Activated T-cell treated with anti-CD3 and anti-CD28 coated beads, Interleukin-2, amount 50 U/mL, for 1 hour (primary cell): ENCODE measurements at places on chromosomes 16 and 17.

DNA sequence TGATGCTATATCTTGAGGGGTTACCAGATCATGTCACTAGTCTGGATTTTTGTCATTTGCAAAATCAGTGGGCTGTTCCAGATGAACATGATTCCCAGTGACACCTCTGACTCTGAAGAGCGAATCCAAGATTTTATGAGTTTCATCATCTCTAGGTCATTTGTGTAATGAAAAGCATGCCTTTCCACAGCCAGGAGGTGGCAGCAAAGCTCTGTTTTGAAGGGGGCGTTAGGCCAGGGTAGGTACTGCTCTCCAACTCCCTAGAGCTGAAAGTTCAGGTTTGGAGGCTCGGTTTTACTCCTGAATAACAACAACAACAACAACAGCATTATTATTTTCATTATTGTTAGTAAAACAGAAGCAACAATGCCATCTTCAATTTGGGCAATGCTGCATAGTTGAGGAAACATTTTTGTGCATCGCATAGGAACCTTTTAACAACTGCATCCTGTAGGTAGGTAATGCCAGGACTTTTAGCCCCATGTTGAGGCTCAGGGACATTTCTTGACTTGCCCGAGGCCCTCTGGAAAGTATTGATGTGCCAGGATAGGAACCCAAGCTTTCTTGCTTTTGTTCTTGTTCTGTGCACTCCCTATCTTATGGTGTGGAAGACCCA lies 77.0 kb downstream of the MYH13 start:
- DNase-seq, result no peak

- DNase-seq, result no peak
Observed at GRCh38 chr16:35146723-35147458, 1687.5 kb downstream of the TP53TG3F start.

DNA sequence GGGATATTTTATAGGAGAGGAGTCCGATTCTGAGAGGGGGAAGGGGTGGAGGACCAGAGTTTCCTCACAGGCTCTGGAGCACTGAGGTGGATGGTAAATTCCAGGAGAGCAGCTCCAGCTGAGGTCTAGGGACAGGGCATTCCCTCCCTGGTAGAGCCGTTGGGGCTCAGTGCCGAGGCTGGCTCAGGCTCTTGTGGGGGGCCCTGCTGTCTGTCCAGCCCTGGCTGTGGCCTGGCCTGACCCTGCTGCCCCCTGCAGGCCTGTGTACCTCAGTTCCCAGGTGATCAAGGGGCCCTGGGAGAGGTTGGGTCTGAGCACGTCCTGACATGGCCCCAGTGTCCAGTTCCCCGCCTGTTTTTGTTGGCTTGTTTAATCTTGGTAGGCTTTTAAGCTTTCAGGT lies 16.8 kb downstream of the ZNF750 start:
- DNase-seq, result no peak

- no peak for DNase-seq
Observed at GRCh38 chr17:42886283-42887176, 14.1 kb upstream of the G6PC1 start.

DNA sequence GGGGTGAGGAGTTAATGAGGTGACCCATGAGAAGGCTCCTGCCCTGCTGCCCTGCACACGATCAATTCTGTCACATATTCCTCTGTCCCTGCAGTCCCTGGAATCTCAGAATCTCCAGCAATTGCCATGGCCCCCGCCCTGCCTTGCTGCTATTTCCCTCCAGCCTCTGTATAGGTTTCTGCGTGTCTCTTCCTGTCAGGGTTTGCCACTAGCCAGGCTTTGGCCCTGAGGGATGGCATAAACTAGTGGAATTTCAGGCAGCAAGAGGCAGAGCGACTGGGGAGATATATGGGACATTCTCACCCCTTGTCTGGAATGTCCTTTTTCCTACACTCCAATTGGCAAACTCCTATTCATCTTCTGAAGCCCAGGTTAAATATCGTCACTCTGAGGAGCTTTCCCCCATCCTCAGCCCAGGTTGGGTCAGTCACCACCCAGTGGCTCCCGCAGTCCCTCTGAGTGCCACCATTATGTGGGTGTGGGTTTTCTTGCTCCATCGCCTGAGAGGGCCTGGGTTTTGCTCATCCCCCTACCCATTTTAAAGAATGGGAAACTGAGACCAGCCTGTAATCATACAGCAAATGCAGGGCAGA lies 15.5 kb upstream of the NATD1 start:
- DNase-seq, result no peak

DNA sequence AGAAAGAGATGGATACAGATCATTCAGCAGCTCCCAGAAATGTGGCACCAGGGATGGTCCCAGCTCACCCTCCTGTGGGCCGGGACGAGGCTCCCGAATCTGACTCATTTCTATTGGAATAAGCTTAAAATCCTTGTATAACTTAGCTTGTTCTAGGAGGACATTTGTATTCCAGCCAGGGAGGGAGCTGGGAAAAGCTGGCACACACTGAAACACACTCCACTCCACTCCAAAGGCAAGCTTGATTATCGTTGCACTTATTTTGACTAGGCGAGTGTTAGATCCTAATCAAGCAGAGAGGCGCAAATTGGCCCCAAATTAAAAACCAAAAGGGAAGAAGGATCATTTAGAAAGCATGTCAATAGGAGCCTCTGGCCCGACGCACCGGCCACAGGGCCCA lies 339.5 kb downstream of the HS3ST4 start:
- no peak for DNase-seq

DNA sequence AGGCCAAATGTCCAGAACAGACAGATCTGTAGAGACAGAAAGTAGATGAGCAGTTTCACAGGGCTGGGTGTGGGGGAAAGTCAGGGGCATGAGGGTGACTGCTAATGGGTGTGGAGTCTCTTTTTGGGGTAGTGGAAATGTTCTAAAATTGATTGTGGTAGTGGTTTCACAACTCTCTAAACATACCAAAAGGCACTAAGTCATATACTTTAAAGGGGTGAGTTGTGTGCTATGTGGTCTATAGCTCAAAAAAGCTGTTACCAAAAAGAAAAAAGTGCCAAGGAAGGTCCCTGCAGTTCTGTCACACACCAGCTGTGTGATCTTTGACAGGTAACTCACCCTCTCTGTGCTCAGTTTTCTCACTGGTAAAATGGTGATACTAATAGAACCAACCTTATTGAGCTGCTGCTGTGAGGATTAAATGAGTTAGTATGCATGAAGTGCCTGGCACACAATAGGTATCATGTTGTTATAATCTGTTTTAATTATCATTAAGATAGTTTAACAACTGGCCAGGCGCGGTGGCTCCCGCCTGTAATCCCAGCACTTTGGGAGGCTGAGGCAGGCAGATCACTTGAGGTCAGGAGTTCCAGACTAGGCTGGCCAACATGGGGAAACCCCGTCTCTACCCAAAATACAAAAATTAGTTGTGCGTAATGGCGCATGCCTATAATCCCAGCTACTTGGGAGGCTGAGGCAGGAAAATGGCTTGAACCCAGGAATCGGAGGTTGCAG lies 10.3 kb downstream of the ITGAX start:
- DNase-seq, result no peak

DNA sequence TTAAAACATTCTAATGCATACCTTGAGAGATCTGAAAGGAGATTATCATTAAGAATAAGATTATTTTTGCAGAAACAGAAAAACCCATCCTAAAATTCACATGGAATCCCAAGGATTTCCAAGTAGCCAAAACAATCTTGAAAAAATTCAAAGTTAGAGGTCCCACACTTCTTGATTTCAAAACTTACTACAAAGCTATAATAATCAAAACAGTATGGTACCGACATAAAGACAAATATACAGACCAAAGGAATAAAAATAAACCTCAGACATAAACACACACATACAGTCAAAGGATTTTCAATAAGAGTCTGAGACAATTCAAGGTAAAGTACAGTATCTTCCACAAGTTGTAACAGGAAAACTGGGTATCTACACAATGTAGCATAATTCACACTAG lies 16.2 kb downstream of the C16orf87 start:
- DNase-seq, result no peak

DNA sequence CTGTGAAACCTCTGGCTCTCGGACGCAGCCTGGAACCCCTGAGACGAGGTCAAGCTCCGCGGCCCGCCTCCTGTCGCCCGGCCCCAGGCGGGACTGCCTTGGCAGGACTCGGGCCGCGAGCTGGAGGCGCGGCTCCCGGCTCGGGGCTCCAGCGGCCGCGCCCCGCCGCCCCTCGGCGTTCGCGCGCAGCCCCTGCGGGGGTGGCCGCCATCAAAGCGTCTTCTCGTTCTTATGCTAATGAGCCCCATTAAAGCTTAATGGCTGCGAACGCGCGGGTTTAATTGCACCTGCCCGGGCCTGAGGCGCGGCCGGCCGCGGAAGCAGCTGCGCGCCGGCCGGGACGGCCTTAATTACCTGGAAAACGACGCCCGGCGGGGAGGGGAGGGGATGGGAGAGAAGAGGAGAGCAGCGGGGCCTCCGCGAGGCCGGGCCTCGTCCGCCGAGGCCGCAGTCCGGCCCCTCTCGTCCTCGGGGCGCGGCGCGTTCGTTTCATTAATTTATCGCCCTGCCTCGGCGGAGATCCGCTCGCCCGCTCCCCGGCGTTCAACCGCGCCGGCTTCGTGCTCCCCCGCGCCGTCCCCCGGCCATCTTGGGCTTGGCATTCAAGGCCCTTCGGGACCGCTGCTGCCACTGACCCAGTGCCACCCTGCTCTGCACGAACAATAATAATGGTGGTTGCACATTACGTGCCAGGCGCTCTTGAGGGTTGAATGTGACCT lies 19.2 kb downstream of the RAI1 start:
- no peak for DNase-seq

DNA sequence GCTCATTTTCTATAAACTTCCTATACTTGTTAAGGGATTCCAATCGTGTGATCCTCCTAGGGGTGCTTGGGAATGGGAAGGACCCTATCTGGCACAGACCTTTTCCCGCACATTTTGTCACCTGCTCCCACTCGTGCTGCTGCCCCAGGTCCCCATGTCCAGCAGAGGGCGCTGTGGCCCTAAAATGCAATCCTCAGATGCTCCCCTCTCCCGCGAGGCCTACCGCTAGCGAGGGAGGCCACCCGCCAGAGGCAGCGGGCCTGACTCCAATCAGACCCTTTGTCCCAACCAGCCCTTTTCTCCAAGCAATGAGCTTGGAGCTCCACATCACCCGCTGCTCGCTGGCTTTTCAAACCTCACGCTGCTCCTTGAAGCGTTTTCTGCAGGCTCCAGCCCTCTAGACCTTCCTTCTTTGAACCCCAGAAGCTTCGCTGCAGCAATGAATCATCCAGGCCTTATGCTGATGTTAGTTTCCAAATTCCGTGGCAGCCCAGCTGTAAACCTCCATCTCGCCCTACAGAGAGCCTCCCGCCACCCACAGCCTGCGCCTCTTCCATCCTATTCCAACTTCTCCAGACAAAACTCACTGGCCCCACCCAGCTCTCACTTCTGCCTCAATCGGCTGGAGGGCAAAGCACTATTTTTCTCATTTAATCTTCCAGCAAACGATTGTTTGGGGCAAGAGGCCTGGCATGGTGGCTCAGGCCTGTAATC lies 23.6 kb upstream of the FZD2 start:
- DNase-seq, result peak; percentile 84

DNA sequence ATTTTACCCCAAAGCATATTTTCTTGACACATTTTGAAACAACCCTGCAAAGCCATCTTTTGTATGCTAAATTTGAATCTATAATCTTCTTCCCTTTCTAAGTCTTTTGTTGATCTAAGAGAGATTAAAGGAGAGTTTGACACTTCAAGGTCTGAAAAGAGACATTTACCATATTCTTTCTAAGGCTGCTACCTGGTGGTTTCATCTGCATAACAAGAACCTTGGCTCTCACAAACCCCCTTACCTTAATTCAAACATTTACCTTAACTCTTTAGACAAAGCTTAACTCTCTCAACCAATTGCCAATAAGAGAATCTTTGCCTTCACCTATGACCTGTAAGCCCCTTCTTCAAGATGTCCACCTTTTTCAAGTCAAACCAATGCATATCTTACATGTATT lies 1143.6 kb downstream of the CDH11 start:
- DNase-seq, result no peak

DNA sequence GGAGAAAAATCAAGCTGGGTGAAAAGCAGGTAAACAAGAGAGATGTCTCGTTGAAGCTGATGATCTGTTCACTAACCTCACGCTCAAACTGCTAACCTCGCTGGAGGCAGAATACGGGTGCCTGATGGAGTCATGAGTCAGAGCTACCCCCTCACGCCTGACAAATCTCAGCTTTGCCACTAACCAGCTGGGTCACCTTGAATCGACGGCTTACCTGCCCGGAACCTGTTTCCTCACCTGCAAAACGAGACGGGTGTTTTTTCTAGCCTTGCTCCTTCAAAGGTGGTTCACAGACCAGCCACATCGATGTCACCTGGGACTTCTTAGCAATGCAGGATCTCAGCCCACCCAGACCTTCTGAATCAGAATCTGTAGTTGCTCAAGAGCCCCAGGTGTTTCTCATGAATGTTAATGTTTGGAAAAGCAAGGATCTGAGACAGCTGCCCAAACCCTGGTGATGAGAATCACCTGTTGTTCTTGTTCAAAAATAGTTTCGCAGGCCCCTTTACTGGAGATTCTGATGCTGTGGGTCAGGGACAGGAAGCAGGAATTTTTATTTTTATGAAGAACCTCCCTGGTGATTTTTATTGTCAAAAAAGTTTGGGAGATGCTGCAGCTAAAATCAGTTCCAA lies 56.9 kb downstream of the MARCHF10 start:
- no peak for DNase-seq

DNA sequence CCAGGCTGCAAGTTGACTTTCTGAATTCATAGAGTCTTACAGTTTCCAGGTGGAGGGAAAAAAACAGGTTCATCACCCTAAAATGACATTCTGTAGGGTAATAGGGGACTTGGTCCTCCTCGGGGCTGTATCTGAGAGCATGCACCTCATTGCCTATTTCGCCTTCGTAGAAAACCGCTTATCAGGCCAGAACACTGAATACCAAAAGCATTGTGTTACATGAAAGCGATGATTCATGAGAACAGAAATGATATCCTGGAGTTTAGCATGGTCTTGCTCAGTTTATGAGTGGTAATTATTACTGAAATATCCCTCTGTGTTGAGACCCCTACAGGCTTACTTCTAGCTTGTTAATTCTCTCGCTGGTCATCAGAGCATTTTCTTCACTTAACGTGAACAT lies 61.4 kb upstream of the ARHGAP44 start:
- no peak for DNase-seq

DNA sequence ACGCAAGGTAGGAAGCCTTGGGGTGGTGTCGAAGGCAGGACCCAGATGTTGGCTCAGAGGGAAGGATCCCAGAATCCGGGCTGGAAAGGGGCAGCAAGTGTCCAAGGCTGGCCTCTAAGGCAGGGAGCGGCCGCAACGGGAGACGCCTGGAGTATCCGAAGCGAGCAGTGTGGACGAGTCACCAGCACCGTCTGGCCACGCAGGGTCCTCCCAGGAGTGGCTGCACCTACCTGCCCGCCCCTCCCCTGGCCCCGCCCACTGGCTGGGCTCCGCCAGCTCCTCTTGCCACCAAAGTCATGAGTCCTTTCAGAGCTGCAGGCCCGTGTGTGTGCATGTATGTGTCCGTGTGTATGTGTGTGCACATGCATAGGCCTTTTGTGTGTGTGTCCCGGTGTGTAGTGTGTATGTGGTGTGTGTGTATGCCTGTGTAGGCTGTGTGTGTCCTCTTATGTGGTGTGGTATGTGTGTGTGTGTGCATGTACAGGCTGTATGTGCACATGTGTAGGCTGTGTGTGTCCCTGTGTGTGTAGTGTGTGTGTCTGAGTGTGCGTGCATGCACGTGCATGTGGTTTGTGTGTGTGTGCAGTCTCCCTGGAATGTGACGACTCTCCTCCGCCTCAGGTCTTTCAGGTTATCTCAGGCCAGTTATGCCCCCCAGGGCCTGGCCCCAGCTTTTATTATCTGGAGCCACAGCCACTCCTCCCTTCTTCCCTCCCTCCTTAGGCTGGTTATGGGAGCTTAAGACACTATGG lies at the start of gene PRSS8:
Gene PRSS8, minus strand, starts transcription at position 193 of the 752 bp plus-strand sequence. CDS start 229 bp downstream, outside the sequence.
- no peak for DNase-seq

GRCh38 chr17:38508954-38509771 lies 80.9 kb downstream of the ARHGAP23 start:
- peak; percentile 72 for DNase-seq

- no peak for DNase-seq
Observed at GRCh38 chr16:89491238-89491869, 993 bp upstream of the ANKRD11 start.
